ENCODE measurements at places on chromosomes 5 and 9.

GRCh38 chr5:149412783-149413476, 33.8 kb upstream of the IL17B start:
- DNase-seq = no peak

DNA sequence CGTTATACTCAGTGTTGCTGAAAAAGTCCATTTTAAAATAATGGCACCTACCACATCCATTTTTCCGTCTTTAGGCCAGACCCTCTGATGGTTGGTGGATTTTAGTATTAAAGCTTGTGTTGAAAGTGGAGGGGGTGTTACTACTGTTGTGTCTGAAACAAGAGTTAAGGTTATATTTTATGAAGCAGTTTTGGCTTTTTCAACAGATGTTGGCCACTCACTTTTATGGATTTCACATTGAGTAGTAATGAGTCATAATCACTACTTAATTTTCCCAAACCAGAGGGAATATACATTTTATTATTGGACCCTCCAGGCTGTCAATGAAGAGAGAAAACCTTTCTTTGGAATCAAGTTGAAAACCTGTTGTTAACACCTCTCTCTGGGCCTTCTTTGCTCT, 88.0 kb downstream of the TRIO start:
- DNase-seq = no peak

DNA sequence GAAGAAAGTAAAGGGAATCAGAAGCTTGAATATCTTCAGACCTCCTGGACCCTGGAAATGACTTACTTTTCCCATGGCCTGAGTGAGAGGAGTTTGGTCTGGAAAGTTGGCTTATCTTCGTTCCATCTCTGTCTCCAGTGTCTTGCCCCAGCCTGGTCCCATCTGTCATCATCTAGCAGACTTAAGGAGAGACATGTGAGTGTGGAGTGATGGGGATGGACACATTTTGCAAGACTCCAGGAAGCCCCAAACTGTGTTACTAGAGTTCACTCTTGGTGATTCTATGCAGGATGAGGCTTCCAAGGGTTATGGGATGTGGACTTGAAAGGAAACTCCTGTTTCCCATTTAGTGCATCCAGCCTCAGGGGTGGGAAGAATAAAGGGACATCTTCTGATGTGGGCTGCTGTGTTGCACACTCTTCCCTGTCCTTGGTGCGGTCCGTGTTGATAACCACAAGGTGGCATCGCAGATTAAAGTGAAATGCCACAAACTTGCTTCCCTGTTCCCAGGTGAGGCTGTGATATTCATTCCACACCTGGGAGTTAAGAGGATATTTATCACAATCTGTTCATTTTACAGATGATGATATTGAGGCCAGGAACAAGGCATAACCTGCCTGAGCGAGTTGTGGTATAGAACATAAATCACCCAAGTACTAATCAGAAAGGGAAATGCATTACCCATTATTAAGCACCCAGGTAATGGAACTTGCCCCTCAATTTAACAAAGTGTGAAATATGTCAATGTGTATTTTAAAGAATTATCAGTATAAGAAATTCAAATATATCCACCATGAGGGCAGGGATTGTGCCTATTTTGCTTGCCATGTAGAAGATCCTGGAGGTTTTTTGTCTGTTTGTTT, 269.9 kb upstream of the PAPPA start:
- DNase-seq = no peak

DNA sequence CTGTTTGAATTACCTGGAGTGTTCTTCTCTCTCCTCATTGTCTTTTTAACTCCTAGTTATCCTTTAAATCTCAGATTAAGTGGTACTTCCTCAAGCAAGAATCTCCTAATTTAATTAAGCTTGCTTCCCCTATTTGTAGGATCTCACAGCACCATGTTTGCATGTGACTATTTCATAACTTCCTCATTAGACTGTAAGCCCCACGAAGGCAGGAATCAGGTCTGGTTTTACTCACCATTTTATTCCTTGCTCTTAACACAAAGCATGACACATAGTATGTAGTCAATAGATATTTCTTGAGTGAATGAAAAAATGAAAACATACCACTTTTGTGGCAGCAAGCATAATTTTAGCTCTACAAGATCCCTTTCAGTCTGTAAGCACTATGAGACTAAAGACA, 1.3 kb upstream of the ERMP1 start:
- DNase-seq = no peak

GRCh38 chr9:130861372-130862180, 26.5 kb downstream of the ABL1 start:
- DNase-seq = no peak

All from Kasumi-1 (cell line).